ENCODE measurements at places on chromosomes 4 and X.

DNA sequence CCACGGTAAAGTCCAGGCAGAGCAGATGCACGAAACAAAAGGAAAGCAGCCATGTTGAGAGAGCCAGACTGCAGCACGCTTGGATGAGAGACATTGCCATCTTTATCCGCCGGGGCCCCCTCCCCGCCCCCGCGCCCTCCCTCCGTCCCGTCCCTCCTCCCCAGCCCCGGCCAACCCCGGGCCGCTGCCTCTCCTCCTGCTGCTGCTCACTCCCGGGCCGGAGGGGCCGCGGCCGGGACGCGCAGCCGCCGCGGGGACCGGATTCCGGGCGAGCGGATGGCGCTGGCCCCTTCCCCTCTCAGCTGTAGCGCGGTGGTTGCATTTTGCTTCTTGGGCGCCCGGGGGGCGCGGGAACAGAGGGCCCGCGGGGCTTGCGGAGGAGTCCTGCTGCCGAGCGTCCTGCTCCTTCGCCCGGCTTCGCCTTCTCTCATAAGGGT, 542 bp downstream of the RNF150 start:
- peak; percentile 31 for DNase-seq

- DNase-seq, result no peak
These were observed 1498.1 kb upstream of the PCDH10 start for GRCh38 chr4:131650951-131651350.

GRCh38 chr4:92128676-92129075, 175.1 kb upstream of the GRID2 start:
- no peak for DNase-seq

DNA sequence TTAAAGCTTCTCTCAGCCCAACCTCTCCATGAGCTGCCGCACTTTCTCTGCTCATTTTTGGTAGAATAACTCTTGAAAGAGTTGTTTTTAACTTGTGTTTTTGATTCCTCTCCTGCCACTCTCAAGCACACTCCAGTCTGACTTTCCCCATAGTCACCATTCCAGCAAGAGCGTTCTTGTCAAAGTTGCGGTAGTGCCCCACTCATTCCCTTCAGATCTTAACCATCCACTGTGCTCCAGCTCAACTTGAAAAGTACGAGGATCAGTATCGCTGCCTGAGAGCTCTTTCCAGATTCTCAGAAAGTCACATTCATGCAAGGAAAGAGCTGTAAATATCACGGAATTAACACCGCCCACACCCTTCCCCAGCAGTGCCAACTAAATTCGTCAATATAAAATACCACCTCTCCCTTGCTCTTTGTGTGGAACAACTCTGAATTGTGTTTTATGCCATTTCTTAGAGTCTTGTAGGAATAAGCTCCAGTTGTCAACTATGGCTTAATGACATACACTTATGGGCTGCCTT, 59.7 kb upstream of the IL15 start:
- no peak for DNase-seq

DNA sequence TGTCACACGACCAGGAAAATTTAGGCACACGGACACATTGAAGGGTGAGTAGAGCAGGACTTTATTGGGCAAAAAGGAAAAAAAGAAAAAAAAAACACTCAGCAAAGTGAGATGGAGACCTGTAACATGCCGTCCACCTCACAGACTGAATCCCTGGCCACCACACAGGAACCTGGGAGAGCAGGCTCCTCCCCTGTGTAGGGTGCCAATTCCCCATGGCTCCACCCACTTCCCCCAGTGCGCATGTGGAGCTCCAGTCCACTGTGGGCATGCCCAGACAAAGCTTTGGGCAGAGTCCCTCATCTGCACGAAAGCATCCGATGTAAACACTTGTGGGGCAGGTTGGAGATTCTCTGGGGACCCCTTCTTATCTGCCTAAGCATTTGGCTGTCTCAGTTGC, 23.6 kb upstream of the CBR4 start:
- peak; percentile 30 for DNase-seq

- DNase-seq, result peak; percentile 58
These were observed 35.4 kb downstream of the CEP44 start for GRCh38 chr4:174318829-174319764.

- no peak for DNase-seq
These were observed 315.9 kb downstream of the BMPR1B start for GRCh38 chr4:95073646-95074045.

- peak; percentile 78 for DNase-seq
These were observed 26.3 kb downstream of the UTP14A start for GRCh38 chrX:129932016-129932820.

DNA sequence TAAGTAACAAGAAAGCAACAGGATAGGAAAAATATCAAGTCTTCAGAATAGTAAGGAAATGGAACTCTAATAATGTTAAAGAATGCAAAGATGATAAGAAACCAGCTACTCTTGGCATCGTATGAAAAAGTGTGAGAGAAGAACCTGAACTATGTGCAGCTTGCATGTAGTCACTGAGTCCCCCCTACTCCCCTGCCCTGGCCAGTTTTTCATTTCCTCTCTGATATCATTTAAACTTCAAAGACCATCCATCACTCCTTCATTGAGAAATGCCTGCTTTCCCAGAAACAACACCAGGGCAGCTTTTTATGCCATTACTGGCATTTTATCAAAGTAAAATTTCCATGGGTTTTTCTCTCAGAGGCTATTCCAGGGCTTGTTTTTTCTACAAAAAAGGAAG, 28.1 kb downstream of the INPP4B start:
- no peak for DNase-seq

DNA sequence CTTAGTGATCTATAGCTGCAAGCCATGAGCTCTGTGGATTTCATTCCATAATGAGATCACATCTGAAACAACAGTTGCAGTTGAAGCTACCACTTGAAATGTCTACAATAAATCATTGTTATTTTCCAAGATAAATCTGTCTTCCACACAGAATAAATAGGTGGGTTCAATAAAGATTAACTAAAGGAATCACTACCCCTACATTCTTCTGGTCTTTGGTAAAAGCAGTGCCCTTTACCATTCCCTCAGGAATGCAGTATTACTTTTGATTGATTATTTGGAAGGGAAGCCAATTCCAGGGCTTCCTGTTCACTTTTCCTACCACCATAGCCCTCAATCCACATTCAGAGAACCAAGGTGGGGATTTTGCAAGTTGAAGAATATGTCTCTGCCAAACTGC, 38.9 kb upstream of the MAP9 start:
- DNase-seq, result no peak

- no peak for DNase-seq
These were observed 449.3 kb upstream of the BOD1L1 start for GRCh38 chr4:14076776-14077175.

- DNase-seq, result no peak
These were observed 37.6 kb upstream of the LGI2 start for GRCh38 chr4:25068386-25068785.
